ENCODE measurements at places on chromosomes 11 and 22. TPM values are rescaled to one million over a fixed set of nuclear protein-coding genes. Genes with fewer than 3 reads are reported as not detected.
A peak's percentile ranks its signal among the peaks of the same experiment; 100 is the strongest.

Gene OR6A2
- polyA plus RNA-seq = not detected

Gene GGT5
- polyA plus RNA-seq = 63.2 TPM

Gene GNAZ
- 3.7 TPM for polyA plus RNA-seq

GRCh38 chr11:31240340-31240904 lies 129.1 kb downstream of the DCDC1 start:
- peak; percentile 81 for DNase-seq
- no peak overlapping the region for H3K4me3 ChIP-seq
- H3K27me3 ChIP-seq = no peaks in the 10 kb centered on the region
- no peak overlapping the region for H3K27ac ChIP-seq
- H3K4me1 ChIP-seq = no peaks in the 10 kb centered on the region

DNA sequence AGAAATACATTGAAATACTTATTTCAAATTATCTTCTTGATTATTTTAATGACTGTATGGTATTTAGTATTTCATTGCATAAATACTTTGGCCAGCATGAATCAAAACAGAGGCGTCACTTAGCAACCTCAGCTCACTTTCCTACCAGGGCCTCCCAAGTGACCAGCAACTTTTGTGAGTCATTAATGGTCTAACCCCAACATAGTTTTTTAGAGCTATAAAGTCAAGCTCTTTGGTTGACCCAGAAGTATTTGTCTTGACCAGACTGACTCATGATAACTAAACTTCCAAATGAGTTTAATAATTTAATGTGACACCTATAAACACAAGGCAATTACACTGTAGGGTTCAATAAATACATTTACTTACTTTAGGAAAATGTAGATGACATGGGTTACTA lies 27.9 kb upstream of the RBMXL2 start:
- no peaks in the 10 kb centered on the region for H3K4me1 ChIP-seq
- no peak overlapping the region for H3K27ac ChIP-seq
- no peaks in the 10 kb centered on the region for H3K36me3 ChIP-seq
- DNase-seq = no peak
- no peaks in the 10 kb centered on the region for H3K27me3 ChIP-seq
- no peak overlapping the region for H3K4me3 ChIP-seq

DNA sequence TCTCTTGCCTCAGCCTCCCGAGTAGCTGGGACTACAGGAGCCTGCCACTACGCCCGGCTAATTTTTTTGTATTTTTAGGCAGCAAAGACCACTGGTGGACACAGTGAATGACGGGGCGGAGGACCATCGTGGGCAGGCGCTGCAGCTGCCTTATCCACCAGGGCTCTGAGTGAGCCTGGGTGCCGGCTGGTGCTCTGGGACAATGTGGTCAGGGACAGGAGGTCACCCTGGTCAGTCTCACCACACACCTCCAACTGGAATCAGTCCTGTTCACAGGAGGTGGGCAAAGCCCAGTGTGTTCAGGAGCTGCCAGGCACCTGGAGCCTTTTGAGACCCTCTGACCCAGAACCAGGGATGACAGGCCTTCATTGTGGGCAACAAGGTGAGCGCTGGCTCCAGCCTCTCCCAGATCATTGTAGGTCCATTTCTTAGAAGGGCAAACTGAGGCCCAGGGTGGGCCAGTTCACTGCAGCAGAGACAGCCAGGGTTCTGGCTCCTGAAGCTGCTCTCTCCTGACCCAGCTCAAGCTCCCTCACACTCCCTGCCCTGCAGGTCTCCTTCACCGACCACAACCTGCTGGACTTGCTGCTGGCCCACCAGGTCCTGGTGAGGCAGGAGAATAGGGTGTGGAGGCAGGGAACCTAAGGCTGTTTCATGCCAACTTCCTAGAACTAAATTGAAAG lies 15.7 kb upstream of the CABP2 start:
- peaks cover 4% of the 10 kb centered on the region for H3K4me1 ChIP-seq
- H3K27me3 ChIP-seq = no peaks in the 10 kb centered on the region
- H3K27ac ChIP-seq = no peak overlapping the region
- H3K4me3 ChIP-seq = no peak overlapping the region
- no peaks in the 10 kb centered on the region for H3K36me3 ChIP-seq

DNA sequence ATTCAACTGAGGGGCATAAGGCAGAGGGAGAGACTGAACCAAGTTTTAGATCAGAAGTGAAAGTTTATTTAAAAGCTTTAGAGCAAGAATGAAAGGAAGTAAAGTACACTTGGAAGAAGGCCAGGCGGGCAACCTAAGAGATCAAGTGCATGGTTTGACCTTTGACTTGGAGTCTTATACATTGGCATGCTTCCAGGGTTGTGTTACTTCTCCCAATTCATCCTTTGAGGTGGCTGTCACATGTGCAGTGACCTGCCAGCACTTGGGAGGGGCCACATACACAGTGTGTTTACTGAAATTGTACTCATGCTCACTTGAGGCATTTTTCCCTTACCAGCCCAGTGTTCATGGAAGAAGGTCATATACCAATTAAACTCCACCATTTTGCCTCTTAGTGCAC lies 30.4 kb downstream of the CYP2R1 start:
- H3K27me3 ChIP-seq = no peaks in the 10 kb centered on the region
- H3K36me3 ChIP-seq = no peaks in the 10 kb centered on the region
- H3K27ac ChIP-seq = no peak overlapping the region
- no peak for DNase-seq

DNA sequence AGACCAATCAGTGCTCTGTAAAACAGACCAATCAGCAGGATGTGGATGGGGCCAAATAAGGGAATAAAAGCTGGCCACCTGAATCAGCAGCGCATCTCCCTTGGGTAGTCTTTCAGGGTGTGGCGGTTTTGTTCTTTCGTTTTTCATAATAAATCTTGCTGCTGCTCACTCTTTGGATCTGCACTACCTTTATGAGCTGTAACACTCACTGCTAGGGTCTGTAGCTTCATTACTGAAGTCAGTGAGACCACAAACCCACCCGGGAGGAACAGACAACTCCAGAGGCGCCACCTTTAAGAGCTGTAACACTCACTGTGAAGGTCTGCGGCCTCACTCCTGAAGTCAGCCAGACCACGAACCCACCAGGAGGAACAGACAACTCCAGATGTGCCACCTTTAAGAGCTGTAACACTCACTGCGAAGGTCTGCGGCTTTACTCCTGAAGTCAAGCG lies 175.5 kb upstream of the PDGFD start:
- no peaks in the 10 kb centered on the region for H3K27me3 ChIP-seq
- no peak overlapping the region for H3K4me3 ChIP-seq
- DNase-seq = no peak
- H3K27ac ChIP-seq = no peak overlapping the region

GRCh38 chr11:92204731-92205130 lies 19.9 kb upstream of the FAT3 start:
- DNase-seq = no peak
- no peaks in the 10 kb centered on the region for H3K4me1 ChIP-seq
- no peaks in the 10 kb centered on the region for H3K36me3 ChIP-seq
- H3K27me3 ChIP-seq = no peaks in the 10 kb centered on the region
- H3K27ac ChIP-seq = no peak overlapping the region

DNA sequence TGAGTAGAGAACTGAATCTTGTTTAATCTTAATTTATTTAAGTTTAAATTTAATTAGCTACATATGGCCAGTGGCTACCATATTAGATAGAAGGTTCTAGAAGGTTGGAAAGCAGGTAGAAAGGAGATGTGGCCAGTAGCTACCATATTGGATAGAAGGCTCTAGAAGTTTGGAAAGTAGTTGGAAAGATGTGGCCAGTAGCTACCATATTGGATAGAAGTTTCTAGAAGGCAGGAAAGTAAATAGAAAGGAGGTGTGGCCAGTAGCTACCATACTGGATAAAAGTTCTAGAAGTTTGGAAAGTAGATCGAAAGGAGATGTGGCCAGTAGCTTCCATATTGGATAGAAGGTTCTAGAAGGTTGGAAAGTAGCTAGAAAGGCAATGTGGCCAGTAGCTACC lies 2.2 kb downstream of the CRYBA4 start:
- H3K4me3 ChIP-seq = no peak overlapping the region
- H3K4me1 ChIP-seq = no peaks in the 10 kb centered on the region
- no peaks in the 10 kb centered on the region for H3K27me3 ChIP-seq
- H3K27ac ChIP-seq = no peak overlapping the region
